ENCODE measurements at places on chromosomes 5 and 9.
A peak's percentile ranks its signal among the peaks of the same experiment; 100 is the strongest.

GRCh38 chr5:69136293-69136692, 30.7 kb upstream of the CCNB1 start:
- H3K36me3 ChIP-seq = peaks cover 32% of the 10 kb centered on the region
- H3K4me3 ChIP-seq = no peak overlapping the region
- no peak overlapping the region for H3K27ac ChIP-seq
- H3K4me1 ChIP-seq = no peaks in the 10 kb centered on the region

DNA sequence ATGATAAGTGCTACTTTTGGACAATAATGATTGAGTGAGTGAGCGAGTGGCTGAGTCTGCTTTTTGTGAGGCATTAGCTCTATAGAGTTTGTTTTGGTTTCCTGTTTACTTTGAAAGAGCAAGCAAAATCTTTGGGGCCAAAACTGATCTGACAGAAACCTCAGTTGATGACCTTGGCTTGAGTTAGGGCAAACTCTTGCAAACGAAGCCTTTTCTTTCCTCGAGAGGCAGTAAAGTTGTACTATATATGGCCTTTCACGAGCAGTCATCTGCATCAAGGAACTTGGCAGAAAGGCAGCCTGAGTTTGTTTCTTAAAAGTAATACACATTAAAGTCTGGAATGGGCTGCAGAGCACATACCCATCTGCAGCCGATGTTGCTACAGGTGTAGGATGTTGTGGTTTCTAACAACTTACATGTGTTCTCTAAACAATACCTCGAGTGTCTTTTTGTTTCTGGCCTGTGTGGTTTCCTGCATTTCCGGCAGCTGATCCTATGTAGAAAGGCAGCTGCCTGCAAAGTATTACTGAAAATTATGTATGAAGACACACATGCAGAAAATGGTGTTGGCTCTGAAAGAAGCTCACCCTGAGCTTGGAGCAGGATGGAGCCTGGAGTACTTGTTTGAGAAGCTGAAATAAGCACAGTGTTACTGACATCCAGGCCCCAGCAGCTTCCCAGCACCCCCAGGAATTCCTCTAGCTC, 60.8 kb downstream of the FOXD1 start:
- DNase-seq = peak; percentile 56
- H3K4me3 ChIP-seq = no peak overlapping the region
- H3K4me1 ChIP-seq = no peaks in the 10 kb centered on the region
- no peaks in the 10 kb centered on the region for H3K27me3 ChIP-seq
- H3K36me3 ChIP-seq = no peaks in the 10 kb centered on the region

- no peaks in the 10 kb centered on the region for H3K27me3 ChIP-seq
- no peak overlapping the region for H3K4me3 ChIP-seq
These were observed 269.9 kb upstream of the PAPPA start for GRCh38 chr9:115883467-115884329.

DNA sequence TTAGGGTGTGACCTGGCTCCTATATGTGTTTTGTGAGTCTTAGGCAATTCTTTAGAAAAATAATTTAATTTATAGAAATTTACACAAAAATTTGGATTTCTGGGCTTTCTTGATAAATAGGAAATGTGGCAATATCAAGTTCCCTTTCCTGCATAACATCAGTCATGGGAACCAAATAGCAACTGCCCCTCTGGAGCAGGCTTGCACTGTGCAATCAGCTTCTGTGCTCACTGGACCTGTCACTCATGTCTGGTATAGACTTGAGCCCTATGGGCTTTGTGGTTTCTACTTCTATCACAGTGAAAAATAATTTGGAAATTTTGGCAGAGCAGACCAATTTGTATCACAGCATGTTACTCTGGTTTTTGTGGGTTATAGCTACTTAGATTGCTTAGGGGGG, 131.7 kb downstream of the ADGRV1 start:
- H3K36me3 ChIP-seq = no peaks in the 10 kb centered on the region
- H3K27me3 ChIP-seq = no peaks in the 10 kb centered on the region
- H3K4me3 ChIP-seq = no peak overlapping the region
- H3K4me1 ChIP-seq = no peaks in the 10 kb centered on the region
- no peak overlapping the region for H3K27ac ChIP-seq

DNA sequence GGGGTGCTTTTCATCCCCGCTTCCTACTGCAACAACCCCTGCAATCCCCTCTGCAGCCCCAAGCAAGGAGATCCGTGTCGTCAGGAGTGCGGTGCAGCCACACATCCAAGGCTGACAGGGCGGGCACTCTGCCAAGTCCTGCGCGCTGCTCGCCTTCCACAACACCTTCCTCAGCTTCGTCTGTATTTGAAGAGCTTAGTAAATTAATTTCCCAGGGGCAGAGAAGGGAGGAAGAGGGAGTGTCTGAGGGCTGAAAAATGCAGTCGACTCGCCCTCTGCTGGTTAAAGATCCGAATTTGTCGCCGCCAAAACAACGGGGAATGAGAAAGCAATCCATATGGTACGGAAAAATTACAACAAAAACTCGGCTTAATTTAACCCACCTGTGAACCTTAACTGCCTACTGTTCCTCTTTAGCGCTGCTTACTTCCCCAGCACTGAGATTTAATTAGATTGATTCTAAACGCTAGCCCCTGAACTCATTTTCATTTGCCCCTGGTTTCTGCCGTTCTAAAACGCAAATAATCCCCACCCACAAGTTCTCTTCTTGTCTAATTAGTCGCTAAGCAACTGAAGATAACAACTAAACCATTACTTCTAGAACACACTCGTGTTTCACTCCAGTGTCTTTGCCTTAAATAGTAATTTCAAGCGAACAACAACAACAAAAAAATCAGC, 10.9 kb upstream of the PCDHB1 start:
- no peaks in the 10 kb centered on the region for H3K27me3 ChIP-seq
- no peaks in the 10 kb centered on the region for H3K4me1 ChIP-seq
- peak; percentile 68 for DNase-seq
- no peaks in the 10 kb centered on the region for H3K36me3 ChIP-seq

- no peaks in the 10 kb centered on the region for H3K27me3 ChIP-seq
- DNase-seq = no peak
- H3K27ac ChIP-seq = no peak overlapping the region
- no peak overlapping the region for H3K4me3 ChIP-seq
- peaks cover 38% of the 10 kb centered on the region for H3K36me3 ChIP-seq
These were observed 9.8 kb downstream of the TNIP1 start for GRCh38 chr5:151071021-151071420.

DNA sequence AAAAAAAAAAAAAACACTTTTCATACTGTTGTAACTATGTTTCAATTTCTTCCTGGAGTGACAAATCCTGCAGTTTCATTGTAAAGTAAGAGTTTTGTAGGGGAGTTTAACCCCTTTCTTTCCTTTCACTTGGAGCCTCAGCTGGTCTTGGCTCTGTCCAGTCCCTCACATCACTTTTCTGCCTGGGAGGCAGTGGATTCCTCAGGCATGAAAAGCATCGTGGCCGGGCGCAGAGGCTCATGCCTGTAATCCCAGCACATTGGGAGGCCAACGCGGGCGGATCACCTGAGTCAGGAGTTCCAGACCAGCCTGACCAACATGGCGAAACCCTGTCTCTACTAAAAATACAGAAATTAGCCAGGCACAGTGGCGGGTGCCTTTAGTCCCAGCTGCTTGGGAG, 45.6 kb upstream of the MYO10 start:
- H3K4me1 ChIP-seq = no peaks in the 10 kb centered on the region
- no peaks in the 10 kb centered on the region for H3K27me3 ChIP-seq
- no peak overlapping the region for H3K27ac ChIP-seq
- no peak overlapping the region for H3K4me3 ChIP-seq
- no peak for DNase-seq
- no peaks in the 10 kb centered on the region for H3K36me3 ChIP-seq

- no peaks in the 10 kb centered on the region for H3K27me3 ChIP-seq
- no peak for DNase-seq
- no peak overlapping the region for H3K4me3 ChIP-seq
- H3K27ac ChIP-seq = no peak overlapping the region
These were observed 129.7 kb upstream of the PDE4D start for GRCh38 chr5:60023255-60023654.

DNA sequence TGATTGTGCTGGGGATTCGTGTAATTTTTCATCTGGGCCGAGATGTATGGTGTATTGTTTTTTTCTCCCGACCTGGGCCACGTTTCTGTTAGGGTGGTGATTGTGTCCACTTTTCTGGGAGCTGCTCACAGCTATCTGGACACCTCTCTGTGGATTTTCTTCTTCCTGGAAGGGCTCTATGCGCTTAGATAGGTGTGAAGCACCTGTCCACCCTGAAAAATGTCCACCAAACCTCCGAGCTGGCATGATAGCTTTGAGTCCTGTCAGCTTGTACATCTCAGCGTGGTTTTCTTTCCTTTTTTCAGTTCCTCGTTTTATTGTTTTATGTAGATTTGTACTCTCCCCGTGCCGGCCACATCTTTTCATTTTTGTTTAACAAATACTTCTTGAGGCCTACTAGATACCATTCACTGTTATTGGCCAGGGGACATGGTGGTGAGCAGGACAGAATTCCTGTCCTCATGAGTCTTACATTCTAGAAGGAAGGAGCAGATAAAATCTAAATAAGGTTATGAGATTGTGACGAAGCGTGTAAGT, 1.1 kb downstream of the UGCG start:
- no peak for DNase-seq
- peak overlapping the region; percentile 99 for H3K27ac ChIP-seq
- no peaks in the 10 kb centered on the region for H3K36me3 ChIP-seq
- peak overlapping the region; percentile 93 for H3K4me3 ChIP-seq

GRCh38 chr5:134371834-134372340, 518 bp downstream of the UBE2B start:
- H3K27ac ChIP-seq = peak overlapping the region; percentile 97
- H3K36me3 ChIP-seq = no peaks in the 10 kb centered on the region
- H3K4me3 ChIP-seq = peak overlapping the region; percentile 73
- DNase-seq = peak; percentile 55
- peaks cover 62% of the 10 kb centered on the region for H3K4me1 ChIP-seq

DNA sequence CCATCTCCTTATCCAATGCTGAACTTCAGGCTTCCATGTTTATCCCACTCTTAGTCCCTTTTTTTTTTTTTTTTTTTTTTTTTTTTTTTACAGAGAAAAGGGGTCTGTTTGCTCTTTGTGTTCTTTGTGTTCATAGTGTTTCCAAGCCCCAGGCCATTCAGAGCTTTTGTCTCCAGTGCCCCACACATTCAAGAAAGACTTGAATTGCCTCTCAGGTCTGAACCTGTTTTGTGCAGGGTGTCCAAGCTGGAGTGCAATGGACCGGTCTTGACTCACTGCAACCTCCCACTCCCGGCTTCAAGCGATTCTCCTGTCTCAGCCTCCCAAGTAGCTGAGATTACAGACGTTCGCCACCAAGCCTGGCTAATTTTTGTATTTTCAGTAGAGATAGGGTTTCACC, 191.2 kb downstream of the PALM2AKAP2 start:
- H3K4me3 ChIP-seq = no peak overlapping the region
- no peak overlapping the region for H3K27ac ChIP-seq
- no peaks in the 10 kb centered on the region for H3K36me3 ChIP-seq
- H3K4me1 ChIP-seq = no peaks in the 10 kb centered on the region
- H3K27me3 ChIP-seq = no peaks in the 10 kb centered on the region

- H3K36me3 ChIP-seq = no peaks in the 10 kb centered on the region
- H3K4me1 ChIP-seq = no peaks in the 10 kb centered on the region
- H3K27me3 ChIP-seq = no peaks in the 10 kb centered on the region
- no peak overlapping the region for H3K4me3 ChIP-seq
- no peak for DNase-seq
These were observed 26.9 kb upstream of the SH3TC2 start for GRCh38 chr5:149089796-149090195.

- no peaks in the 10 kb centered on the region for H3K36me3 ChIP-seq
- DNase-seq = no peak
- no peaks in the 10 kb centered on the region for H3K27me3 ChIP-seq
- H3K4me3 ChIP-seq = peak overlapping the region; percentile 81
These were observed 1.0 kb downstream of the ANKH start for GRCh38 chr5:14870337-14871213.

DNA sequence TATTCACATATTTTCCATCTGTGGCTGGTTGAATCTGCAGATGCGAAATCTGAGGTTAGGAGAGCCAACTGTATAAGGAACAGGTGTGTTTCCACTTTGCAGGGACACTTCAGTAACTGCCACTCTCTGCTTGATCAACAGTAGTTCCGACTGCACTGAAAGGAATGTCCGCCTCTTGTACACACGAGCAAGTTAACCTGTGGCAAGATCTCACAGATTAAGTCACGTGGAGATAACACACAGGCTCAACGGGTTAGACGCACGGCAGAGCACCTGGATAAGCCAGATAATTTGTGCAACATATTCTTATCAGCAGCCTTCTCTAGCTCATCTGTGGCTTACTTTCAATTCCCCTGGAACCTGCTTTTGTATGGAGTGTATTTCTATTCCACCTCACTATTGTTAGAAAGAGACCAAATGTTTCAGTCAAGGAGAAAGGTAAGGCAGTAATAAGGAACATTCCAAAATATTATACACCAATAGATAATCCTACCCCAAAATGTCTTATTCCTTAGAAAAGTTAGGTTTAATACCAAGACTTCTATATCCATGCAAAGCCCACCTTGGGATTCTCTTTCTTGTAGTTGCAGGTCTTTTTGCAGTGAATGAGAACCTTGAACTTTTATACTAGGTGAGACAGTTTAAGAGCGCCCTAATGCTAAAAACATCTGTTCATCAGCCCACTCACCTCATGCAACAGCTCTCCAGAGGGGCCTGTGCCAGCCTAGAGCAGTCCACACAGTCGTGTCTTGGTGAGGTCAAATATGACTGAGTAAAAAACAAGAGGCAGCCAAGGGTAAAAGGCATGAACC, 6.5 kb upstream of the C9 start:
- no peak overlapping the region for H3K4me3 ChIP-seq
- peaks cover 5% of the 10 kb centered on the region for H3K4me1 ChIP-seq
- no peaks in the 10 kb centered on the region for H3K27me3 ChIP-seq
- DNase-seq = peak; percentile 69

DNA sequence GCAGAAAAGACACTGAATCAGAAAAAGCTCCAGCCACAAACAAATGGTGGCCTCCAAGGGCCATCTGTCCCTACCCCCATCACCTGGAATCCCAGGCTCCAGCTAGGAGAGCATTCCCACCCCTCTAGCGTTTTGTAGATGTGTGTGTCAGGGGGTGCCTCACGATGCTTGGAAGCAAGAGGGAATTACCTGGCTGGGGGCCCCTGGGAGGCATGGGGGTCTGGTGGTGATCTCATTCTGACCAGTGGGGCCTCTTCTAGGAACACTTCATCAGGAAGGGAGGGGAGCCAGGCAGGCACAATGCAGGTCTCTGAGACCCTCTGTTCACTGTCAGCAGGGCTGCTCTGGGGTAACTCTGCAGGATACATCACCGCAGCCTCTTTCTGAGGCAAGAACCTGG, 6.0 kb downstream of the SHROOM1 start:
- H3K27me3 ChIP-seq = peaks cover 72% of the 10 kb centered on the region
- DNase-seq = no peak
- H3K36me3 ChIP-seq = peaks cover 20% of the 10 kb centered on the region
- H3K4me1 ChIP-seq = peaks cover 34% of the 10 kb centered on the region

Measured in stomach (tissue), 19 donors.